Right lung (tissue), 10 donors: ENCODE measurements at places on chromosomes 5 and 9. TPM values are rescaled to one million over a fixed set of nuclear protein-coding genes. Genes with fewer than 3 reads are reported as not detected.

- no peak for DNase-seq
Observed at GRCh38 chr5:138824924-138825863, 49.9 kb downstream of the LRRTM2 start.

DNA sequence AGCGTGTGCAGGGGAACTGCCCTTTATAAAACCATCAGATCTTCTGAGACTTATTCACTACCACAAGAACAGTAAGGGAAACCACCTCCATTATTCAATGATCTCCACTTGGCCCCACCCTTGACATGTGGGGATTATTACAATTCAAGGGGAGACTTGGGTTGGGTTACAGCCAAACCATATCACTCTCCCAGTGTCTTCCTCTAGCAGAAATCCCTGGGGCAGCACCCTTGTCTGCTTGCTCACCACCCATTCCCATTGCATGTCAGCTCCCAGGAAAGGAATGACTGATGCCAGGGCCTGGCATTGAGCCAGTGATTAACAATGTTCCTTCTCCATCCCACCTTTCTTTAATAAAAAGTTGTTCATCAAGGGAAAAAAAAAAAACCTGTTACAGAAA is 199.0 kb downstream of the IRX1 start:
- no peak for DNase-seq

Gene FOXD1
- polyA plus RNA-seq = 0.25 TPM

Gene SOX30
- 0.18 TPM for polyA plus RNA-seq

GRCh38 chr9:18404434-18405029 is 69.4 kb upstream of the ADAMTSL1 start:
- DNase-seq = no peak

GRCh38 chr5:33631139-33631538 is 190.4 kb downstream of the TARS1 start:
- no peak for DNase-seq

DNA sequence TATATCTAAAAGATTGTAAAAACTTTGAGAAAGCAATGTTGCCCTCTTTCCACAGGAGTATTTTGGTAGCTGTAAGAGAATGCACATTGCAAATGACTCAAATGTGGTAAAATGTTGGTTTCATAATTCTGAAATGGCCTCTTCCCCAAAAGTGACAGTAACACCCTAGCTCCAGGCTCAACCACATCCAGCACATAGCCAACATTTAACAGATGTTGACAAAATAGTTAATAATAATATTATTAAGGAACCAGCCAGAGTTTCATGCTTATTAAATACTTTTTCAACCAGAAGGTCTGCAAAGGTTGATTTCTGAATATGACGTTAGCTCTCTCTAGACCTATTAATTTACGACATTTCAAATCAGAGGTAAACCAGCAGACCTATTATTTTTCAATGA is 1.3 kb downstream of the ANXA1 start:
- DNase-seq = no peak

GRCh38 chr9:74414325-74414724 is 82.8 kb upstream of the RORB start:
- no peak for DNase-seq

DNA sequence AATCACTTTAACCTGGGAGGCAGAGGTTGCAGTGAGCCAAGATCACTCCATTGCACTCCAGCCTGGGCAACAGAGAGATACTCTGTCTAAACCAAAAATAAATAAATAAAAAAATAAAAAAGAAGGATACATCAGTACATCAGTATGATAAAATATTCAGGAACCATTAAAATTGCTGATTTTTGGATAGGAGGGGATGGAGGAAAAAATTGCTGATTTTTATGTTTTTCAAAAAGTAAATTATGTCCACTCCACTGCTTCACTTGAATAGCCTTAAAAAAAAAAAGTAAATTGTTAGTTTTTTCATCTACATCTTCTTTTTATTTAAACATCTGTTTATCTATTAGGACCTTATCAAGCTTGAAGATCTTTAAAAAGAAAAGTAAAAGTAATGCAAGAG is 7.4 kb upstream of the GAPVD1 start:
- no peak for DNase-seq

GRCh38 chr9:2043243-2043642 is 28.1 kb downstream of the SMARCA2 start:
- no peak for DNase-seq

DNA sequence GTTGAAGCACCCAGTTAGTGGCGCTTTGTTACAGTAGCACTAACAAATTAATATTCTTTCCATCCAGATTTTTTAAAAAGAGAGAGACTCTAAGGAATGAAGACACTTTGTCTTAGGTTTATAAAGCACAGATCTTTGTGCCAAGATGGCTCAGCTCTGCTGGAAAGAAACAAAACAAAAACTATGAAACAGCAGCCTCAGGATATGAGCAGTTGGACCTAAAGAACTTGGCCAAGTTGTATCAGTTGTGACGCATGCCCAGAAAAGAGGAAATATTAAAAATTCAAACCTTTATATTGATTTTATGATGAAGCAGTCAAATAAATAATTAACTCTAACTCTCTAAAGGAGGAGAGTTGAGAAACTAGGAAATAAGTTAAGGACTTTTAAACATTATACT is 427.2 kb downstream of the SPOCK1 start:
- DNase-seq = no peak

- no peak for DNase-seq
Observed at GRCh38 chr5:104146652-104147051, 584.1 kb upstream of the NUDT12 start.

DNA sequence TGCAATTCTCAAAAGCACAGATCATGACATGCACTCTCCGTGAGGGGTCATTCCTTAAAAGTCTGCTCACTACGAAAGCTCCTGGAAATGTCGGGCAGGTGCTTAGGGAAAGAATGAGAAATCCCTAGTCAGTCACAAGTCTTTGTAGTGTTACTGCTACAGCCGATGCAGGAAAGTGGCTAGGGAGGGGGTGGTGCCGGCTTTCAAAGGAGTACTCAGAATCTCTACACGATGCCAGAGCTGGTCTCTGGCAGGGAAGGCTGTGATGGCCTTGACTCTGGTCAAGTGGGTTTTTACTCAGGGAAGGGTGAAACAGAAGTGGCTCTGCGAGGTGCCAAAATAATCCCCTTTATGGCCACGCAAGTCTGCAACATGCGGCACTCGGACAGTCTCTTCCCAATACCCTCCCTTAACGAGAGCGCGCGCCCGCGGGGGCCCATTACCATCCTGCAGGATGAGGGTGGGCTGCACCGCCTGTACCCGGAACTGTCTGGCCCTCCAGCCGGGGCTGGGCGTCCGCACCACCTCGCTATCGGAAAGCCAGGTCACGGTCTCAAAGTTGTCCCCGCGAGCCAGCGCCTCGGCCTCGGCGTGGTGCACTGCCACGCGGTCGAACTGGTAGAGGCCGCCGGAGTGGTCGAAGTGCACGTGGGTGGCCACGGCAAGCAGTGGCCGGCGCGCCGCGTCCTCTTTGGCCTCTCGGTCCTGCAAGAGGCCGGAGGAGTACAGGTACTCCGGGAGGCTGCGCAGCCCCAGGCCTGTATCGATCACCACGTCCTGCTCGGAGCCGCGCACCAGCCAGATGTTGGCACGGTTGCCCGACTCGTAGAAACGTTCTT is 956 bp downstream of the MBLAC2 start:
- no peak for DNase-seq

Gene CER1
- polyA plus RNA-seq = 0.18 TPM

Gene RNF180
- polyA plus RNA-seq = 7.0 TPM

Gene ANKRD31
- polyA plus RNA-seq = 0.34 TPM

Gene AMBP
- polyA plus RNA-seq = 19.0 TPM

- no peak for DNase-seq
Observed at GRCh38 chr9:133405508-133406438, 12.0 kb downstream of the REXO4 start.

Gene CCL21
- 149 TPM for polyA plus RNA-seq

DNA sequence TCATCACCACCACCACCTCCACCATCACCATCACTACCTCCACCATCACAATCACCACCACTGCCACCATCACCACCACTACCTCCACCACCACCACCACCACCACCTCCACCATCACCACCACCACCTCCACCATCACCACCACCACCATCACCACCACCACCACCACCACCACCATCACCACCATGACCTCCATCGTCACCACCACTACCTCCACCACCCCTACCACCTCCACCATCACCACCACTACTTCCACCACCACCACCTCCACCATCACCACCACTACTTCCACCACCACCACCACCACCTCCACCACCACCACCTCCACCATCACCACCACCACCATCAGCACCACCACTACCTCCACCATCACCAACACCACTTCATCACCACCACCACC is 23.5 kb upstream of the ADCY2 start:
- DNase-seq = no peak

Gene PCDHGC5
- 0.76 TPM for polyA plus RNA-seq

DNA sequence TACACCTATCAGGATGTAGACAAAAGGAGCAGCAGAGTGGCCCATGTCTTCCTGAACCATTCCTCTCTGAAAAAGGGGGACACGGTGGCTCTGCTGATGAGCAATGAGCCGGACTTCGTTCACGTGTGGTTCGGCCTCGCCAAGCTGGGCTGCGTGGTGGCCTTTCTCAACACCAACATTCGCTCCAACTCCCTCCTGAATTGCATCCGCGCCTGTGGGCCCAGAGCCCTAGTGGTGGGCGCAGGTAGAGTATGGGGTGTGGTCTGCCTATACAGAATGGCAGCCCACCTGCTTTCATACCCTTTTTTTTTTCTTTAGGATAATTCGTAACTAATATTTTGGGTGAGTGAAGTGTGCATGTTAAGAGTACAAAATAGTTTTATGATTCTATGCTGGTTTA is 1.1 kb downstream of the SLC27A6 start:
- no peak for DNase-seq

Gene SSNA1
- polyA plus RNA-seq = 69.2 TPM

DNA sequence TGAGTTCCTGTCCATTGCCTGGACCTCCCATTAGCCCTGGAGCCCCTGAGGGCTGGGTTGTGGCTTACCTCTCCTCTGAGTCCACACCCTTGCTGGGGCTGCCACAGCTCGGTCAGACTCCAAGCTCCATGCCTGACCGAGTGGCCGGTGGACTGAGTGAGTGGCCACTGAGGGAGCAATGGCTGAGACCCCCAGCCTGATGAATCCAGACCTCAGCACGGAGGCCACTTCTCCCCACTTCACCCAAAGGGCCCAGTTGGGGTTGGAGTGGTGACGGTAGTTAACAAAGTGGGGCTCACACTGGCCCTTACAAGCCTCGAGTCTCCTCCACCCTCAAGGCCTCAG is 28.8 kb downstream of the PDGFRB start:
- no peak for DNase-seq

Gene CAMK4
- 16.6 TPM for polyA plus RNA-seq

Gene CKMT2
- polyA plus RNA-seq = 6.6 TPM

- no peak for DNase-seq
Observed at GRCh38 chr9:112575107-112575506, 88.5 kb downstream of the KIAA1958 start.

- DNase-seq = no peak
Observed at GRCh38 chr5:107289030-107289714, 381.6 kb downstream of the EFNA5 start.

- no peak for DNase-seq
Observed at GRCh38 chr5:119397518-119398380, 41.9 kb downstream of the TNFAIP8 start.
